ENCODE measurements at places on chromosomes 11 and 22.

DNA sequence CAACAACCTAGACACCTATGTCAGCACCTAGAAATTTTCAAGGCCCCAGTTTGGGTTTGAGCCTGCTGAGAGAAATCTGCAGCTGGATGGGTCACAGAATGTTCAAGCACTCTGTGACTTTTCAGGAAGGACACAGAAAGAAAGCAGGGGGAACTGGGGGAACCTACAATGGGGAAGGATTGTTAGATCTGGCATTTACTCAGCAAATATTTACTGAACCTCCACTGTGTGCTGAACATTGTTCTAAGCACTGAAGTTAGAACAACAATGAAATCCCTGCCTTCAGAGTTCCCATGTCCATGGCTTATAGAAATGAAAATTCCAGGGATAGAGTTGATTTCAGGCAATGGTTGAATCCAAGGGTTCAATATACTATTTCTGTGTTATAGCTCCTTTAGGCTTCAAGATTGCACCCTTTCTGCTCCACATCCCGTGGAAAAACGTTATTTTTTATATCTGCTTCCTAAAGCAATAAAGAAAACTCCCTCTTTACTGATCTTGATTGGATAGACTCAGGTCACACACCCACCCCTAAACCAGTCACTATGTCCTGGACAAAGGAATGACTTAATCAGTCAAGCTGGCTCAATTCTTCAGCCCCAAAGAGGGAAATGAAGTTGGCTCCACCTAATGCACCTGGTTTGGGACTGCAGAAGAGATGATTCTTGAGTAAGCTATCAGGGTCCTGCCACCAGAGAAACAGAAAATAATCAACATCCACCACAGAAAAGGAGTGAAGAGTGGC is 95.1 kb downstream of the OR5AK2 start:
- DNase-seq: no peak

- DNase-seq: no peak
Measured at GRCh38 chr11:95498722-95499425, 267.9 kb upstream of the SESN3 start.

GRCh38 chr22:40335358-40335757 is 10.9 kb upstream of the ADSL start:
- DNase-seq: no peak

DNA sequence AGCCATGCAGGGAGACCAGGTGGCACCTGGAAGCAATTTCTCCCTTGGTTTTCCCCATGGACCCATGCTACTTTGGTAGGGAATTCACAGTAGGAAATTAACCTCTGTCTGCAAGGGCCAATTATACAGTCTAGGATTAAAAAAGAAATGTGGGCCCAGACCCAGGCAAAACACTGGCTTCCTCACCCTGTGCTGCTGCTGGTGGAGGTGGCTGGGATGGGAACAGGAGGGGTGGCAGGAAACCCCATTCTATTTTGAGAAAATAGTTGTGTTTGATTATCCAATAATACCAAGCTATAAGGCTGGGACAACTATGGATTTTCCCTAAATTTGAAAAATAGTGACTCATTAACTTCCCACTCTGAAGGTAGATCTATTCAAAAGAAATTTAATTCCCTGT is 417.0 kb upstream of the NARS2 start:
- DNase-seq: no peak

- DNase-seq: no peak
Measured at GRCh38 chr22:48703265-48703941, 1124.3 kb downstream of the BRD1 start.

- peak; percentile 1 for DNase-seq
Measured at GRCh38 chr11:132318421-132319157, 948.2 kb downstream of the NTM start.

GRCh38 chr11:95674657-95675358 is 114.8 kb downstream of the FAM76B start:
- DNase-seq: no peak

DNA sequence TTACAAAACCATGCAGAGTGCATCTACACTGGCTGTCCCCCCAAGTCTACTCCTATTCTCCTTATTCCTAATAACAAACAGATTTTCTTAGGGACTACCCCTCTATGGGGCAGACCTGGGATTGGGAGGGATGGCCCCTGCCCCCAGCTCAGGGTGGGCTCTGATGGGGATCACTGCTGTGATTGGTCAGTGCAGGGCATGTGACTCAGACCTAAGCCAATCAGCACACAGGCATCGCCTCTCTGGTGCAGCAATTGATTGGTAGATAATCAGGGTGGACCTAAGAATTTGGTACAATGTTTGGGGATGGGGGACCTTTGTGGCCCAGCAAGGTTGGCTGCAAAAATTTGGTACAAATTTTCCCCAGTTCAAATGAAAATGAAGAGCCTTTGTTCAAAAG is 57.2 kb upstream of the SHANK2 start:
- no peak for DNase-seq

- DNase-seq: no peak
Measured at GRCh38 chr22:22925805-22926369, 38.3 kb downstream of the IGLL5 start.

GRCh38 chr22:29629903-29630516 is 26.6 kb downstream of the NF2 start:
- no peak for DNase-seq

GRCh38 chr11:46298699-46299433 is 21.4 kb downstream of the CREB3L1 start:
- no peak for DNase-seq

GRCh38 chr22:37943136-37943824 is 10.1 kb downstream of the C22orf23 start:
- DNase-seq: no peak

GRCh38 chr22:37731804-37732471 is 35.1 kb downstream of the TRIOBP start:
- DNase-seq: no peak

DNA sequence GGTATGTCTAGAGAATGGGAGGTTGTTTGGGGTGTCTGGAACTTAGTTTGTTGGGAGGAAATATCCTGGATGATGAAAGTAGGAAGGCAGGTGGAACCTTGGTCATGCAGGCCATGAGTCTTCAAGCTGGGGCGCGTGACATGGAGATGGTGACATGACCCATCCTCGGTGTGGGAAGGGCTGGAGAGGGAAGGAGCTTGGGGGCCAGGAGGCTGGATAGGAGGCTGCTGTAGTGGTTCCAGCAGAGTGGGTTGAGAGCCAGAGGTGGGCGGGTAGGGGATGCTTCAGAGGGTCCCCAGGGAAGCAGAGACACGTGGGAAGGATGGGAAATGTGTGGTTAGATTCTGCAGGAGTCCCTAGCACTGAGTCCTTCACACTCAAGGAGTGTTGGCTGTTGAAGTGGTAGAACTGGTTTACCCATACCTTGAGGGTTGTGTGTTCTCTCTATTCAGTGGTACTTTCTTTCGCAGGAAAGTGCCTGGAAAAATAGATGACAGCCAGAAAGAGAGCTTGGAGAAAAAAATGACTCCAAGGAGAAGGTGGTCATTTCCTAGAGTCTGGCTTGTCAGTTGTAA is 56.8 kb downstream of the LDLRAD3 start:
- DNase-seq: no peak

DNA sequence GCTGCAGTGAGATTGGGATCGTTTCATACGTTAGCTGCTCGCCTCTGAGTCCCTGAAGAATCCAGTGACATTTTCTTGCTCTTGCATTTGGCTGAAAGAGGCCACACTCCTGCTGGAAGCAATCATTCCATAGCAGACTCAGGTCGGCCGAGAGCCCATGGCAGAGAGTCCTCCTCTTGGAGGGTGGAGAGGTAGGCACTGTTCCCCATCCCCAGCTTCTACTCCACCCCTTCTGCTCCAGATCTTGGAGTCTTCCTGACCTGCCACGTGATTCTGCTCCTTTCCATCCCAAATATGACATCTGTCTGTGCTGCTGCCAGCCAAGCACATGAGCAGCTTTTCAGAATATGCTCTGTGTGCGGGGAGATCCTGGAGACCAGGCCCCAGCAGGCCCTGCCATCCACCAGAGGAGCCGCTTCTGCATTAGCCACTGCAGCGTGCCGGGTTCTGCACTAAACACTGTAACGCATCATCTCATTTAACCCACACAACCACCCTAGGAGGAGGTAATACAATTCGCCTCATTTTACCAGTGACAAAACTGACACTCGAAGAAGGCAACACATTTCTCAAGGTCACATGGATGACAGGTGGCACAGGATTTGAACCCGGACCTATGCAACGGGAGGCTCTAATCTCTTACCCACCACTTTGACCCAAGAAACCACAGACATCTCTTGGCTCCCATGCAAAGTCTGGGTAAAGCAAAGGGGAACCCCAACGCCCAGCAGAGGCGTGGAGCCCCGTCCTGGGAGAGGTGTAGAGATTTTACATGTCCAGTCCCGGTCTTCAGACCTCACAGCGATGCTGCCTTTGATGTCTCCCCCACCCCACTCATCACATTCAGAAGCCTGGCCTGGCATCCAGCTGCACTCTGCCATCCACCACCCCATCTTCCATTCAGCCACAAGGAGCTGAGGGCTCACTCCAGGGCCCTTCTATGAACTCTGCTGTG is 78.8 kb downstream of the FEZ1 start:
- no peak for DNase-seq

DNA sequence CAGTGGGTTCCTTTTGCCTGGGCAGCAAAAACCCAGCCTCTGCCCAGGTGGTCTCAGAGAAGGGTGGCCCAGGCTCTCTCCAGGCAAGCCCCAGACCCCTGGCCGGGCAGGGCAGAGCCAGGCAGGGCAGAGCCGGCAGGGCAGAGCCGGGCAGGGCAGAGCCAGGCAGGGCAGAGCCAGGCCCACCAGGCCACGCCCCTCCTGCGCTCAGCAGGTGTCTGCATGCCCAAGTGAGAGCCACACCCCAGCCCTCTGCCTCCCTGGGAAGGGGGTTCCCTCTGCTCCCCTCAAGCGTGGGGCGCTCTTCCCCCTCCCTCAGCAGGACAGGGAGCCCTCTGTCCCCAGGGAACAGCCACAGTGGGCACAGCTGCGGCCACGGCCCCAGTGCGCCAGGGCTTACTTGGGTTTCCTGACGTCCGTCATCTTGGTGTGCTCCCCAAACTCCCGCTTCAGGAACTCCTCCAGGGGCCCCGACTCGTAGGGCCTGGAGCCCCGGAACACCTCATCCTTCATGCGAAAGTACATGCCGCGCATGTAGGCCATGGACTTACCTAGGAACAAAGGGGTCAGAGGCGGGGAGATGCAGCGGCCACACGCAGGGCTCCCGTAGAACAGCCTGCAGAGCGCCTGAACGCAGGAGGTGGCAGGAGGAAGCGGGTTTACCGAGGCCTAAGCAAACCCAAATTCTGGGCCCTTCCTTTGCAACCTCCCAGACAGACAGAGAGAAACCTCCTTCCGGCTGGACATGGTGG is 10.1 kb upstream of the BAIAP2L2 start:
- DNase-seq: no peak

DNA sequence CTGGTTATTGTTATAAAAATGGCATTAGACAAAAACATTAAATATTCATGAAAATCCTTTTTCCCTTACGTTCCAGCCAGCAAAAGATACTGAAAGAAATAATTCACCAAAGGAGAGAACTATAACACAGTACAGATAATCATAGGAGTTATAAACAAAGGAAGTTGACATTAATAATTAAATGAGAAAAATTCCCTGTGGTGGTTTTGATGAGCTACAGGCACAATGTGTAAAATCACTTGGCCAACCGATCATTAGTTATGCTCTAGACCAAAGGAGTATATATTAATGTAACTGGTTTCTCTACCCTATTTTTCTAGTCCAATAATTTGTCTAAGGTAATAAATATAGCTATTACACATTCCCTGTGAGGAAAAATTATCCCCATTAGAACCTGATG is 534.7 kb downstream of the CNTN5 start:
- DNase-seq: no peak

DNA sequence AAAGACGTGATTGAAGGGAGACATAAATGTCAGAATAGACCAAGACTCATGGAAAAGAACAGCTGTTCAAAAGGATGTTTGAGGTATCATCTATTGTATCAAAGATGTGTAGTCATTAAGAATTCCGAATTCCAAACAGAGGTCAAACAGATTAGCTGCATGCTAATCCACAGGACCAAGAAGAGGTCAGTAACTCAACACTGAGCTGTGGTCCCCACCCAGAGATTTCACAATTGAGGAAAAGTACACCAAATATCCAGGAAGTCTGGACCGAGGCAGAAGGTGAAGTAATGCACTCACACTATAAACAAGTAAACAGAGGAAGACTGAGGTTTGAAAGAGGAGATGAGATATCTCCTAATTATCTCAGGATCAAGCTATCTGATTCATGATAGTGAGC is 29.6 kb upstream of the OR5P2 start:
- no peak for DNase-seq

GRCh38 chr11:77967121-77967520 is 27.3 kb downstream of the INTS4 start:
- no peak for DNase-seq

DNA sequence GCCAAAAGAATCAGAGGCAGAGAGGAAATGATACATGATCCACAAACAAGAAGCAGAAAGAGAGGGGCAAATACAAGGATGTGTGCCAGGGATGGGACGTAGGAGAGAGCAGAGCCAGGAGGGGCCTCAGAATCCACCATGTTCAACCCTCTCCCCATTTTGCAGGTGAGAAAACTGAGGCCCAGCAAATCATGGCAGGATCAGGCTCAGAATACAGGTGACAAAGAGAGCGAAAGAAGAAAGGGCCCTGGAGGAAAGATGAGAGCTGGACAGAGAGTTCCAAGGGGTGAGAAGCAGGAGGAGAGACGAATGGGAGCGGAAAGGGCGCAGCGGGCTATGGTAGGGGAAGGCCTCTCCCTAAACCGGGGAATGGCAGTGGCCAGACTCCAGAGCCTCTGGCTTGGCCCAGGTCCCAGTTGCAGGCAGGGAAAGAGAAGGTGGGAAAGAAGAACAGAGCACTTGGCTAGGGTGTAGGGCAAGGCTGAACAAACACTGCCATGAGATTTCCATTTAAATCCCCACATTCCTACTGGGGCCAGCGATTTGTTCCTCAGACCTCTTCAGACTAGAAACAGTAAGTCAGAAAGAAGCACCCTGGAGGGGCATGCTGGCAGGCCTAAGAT is 44.4 kb upstream of the TSKU start:
- DNase-seq: no peak

- DNase-seq: no peak
Measured at GRCh38 chr11:118437208-118438125, 1.2 kb downstream of the KMT2A start.

DNA sequence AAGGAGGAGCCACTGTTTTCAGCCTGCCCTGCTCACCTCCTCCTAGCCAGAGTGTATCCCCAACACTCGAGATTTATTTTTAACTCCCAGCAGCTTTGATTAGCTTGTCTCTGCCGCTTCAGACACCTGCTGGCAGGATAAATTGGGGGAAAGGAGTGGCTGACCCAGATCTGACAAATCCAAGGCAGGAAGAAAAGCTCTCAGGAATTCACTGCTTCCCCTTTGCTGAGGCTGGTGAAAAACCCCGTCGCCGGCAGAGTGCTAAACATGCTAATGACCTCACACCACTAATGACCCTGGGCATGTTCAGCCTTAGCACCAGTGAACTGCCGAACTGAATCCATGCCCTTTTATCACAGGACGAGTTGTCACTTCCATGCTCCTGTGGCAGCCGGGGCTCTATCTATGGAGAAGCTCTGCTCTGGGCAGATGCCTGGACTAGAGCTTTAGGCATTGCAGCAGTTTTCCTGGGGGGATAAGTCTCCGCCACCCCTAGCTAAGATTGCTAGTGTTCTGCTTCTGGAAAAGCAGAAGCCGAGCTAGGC is 52.2 kb downstream of the FEZ1 start:
- no peak for DNase-seq

- no peak for DNase-seq
Measured at GRCh38 chr22:26885441-26886261, 228.3 kb downstream of the MIAT start.
